ENCODE measurements at places on chromosomes 1 and 21. TPM values are rescaled to one million over a fixed set of nuclear protein-coding genes. Genes with fewer than 3 reads are reported as not detected.

DNA sequence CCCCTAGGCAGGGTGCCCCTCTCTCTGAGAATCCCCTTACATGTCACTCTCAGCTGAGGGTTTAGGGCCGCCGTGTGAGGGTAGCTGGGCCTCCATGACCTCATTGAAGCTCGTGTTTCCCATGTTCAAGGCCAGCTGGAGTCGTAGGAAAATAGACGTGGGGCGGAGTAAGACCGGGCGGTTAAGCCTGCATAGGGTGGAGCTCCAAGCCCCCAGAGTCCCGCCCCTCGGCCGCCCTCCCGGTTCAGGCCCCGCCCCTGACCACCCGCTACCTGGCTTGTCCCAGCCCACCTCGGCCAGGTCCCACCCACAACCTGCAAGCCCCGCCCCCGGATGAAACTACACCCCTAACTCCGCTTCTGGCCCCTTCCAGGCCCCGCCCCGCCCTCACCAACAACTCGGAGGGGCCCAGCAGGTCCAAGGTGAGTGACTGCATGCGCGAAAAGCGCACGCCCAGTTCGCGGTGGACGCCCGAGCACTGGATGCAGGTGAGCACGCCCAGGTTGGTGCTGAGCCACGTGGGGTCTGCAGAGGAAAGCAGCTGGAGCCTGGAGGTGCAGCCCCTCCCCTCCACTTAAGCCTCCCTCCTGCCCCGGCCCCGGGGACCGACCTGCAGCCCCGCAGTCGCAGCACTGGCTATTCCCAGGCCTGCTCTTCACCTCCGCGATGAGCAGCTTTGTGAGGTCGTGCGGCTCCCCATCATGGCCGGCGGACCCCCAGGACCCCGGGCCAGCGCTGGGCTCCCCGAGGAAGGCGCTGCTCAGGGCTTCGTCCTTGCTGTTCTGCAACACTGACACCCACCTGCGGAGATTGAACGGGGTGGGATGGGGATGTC lies 12.2 kb upstream of the TCEA3 start:
- no peak for DNase-seq

Gene ERG
- total RNA-seq, result not detected

Gene PLPP3
- total RNA-seq, result 0.12 TPM

DNA sequence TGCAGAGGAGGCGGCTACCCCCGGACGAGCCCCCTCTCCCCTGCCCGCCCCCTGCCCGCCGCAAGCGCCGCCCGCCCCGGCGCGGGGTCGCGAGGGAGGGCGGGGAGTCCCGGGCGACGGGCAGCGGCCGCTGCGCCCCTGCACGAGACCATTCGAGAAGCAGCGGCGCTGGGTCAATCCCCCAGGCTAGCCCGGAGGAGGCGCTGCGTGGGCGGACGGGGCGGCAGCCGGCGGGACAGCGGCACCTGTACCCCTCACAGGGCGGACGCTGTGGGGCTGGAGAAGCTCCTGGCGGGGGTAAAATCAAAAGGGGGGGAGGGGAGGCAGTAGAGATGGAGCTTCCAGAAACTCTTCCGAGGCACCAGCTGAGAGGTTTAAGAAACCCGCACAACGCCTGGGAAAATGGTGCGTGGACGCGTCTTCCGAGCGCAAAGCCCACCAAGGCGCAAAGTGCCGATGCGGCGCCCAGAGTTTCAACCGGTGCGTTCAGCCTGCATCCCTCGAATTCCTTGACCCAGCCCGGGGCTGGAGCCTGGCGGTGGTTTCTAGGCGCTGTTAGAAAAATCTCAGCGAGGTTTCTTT lies at the start of gene PLPPR5:
TSS of gene PLPPR5 (minus strand) at position 1 of the 582 bp plus-strand sequence. CDS start 190 bp downstream, outside the sequence.
- DNase-seq, result no peak

- DNase-seq, result no peak
Observed at GRCh38 chr1:217718873-217719272, 87.7 kb downstream of the SPATA17 start.

GRCh38 chr21:34808569-34809204 lies 139.9 kb downstream of the CLIC6 start:
- DNase-seq, result no peak

Gene KMO
- not detected for total RNA-seq

- DNase-seq, result no peak
Observed at GRCh38 chr1:109395602-109396512, 1.9 kb downstream of the SORT1 start.

GRCh38 chr1:230103306-230104173 lies 36.5 kb downstream of the GALNT2 start:
- peak; percentile 58 for DNase-seq

- no peak for DNase-seq
Observed at GRCh38 chr1:32937061-32937460, 27.5 kb downstream of the RNF19B start.

- no peak for DNase-seq
Observed at GRCh38 chr1:89051955-89052312, 13.1 kb downstream of the GBP1 start.

Gene PRAMEF15
- not detected for total RNA-seq

DNA sequence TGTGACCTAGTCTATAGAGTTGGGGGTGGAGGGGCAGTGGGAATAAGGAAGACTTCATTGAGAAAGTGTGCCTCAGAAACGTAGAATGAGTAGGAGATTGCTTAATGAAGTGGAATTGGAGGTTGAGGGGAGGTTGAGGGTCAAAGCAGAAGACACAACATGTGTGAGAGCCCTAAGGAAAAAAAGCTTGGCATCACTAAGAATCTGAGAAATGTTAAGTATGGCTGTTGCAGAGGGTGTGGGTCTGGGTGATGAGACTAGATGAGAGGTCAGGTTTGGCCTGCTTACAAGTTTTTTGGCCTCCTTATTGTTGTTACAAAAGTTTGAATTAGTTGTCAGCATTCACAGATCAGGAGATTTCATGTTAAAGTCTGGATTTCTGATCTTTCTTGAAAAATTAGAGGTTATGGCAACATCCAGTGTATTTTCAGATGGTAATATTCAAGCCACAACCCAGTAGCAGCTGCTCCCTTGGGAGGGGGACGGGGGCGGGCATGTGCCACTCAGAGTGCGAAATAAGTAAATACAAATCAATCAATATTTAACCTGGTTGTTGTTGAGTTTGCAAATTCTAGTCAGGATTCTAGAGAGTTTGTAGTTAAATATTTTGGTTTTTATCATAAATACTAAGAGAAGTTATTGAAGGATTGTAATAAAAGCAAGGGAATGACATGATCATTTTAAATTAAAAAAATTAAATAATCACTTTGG lies 4.3 kb downstream of the MAN1A2 start:
- DNase-seq, result no peak

DNA sequence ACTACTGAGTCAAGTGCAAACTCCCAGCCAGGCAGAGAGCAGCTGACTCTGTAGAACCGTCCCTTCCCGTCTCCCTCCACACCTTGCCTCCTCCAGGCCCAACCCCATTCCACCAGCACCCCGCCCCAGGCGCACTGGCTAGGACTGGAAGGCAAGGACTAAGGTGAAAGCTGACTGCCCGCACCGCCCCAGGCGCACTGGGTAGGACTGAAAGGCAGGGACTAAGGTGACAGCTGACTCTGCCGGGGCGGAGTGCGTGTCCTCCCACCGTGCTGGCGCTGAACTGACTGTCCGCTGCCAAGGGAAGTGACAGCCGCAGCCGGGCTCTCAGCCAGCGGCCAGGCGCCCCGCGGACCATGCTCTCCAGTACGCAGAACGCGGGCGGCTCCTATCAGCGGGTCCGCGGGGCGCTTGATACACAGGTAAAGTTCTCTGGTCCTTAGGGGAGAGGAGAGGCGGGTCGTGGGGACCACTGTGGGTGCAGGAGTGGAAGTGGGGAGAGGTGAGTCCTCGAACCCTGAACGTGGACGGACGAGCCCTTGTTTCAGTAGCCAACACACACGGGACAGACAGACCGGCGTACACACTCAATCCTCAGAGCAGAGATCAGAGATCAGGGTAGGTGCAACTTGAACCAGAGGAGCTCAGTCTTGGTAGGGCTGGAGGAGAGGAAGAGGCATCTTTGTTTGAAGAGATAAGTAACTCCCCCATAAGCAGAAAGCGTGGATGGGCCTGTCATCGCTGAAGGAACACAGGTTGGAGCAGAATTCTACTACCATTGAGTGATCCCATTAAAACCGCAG lies 58.0 kb downstream of the RBM11 start:
- no peak for DNase-seq

Gene TRIM17
- 2.2 TPM for total RNA-seq

GRCh38 chr1:47931395-47931794 lies 65.8 kb downstream of the TRABD2B start:
- DNase-seq, result no peak

DNA sequence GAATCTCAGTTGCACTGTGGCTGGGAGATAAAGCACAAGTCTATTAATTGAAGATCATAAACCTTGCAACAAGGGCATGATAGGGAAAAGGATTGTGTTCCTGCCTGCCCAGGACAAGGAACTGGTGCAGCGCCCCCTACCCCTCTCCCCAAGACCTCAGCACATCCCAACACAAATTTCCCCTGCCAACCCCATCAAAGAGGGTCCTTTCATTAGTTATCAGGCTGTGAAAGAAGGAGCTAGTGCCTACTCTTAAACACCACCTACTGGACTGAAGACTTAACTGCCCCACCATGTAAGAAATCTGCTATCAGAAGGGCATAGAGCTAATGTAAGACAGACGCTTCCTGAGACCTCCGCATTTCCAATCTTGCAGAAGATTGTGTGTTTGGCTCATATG lies 372.6 kb downstream of the AGBL4 start:
- DNase-seq, result no peak

Gene FAM78B
- total RNA-seq, result 0.47 TPM

DNA sequence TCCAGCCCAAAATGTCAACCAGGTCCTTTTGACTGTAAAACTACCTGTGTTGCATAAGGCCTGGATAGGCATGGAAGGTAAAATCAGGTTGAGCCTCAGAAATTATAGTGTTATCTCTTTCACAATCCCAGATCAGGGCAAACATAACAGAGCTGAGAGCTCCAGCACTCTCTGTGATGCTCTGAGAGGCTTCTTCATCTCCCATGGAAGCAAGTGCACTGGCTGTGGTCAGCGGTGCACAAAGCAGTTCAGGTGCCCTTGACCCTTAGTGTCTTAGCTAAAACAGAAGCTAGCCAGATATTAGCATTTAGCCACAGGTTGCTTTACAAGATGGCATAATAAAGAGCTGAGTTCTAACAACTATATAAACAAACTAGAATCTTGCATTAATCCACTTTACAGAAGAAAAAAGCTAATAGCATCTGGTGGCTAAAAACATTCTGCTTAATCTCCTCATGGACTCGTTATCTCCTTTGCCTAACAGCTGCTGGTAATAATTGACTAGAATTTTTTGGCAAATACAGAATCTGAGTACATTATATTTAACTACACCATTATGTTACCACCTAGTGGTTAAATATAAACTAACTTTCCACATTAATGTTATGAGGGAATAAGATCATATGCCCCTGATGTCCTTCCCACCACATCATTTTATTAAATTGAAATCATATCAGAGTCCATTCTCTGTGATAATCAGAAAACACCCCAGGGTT lies 25.6 kb upstream of the POGK start:
- DNase-seq, result no peak

DNA sequence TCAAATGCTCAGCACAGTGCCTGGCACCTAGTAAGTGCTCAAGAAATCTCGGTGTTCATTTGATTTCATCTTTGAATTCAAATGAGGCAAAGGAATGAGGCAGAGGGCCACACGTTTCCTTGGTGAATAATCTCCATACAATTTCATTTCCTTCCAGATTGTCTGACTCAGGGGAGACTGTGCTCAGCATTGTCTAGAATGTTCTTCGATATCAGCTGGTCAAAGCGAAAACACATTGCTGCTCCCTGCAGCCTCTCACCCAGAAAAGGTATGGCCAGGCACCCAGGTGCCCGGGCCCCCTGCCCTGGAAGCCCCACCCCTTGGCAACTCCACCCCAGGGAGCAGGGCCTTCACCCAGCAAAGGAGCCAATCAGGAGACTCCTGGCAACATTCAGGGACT lies 55.8 kb downstream of the FBXO2 start:
- no peak for DNase-seq

Gene OVAAL
- not detected for total RNA-seq

GRCh38 chr1:61079898-61080336 lies 2.4 kb upstream of the NFIA start:
- no peak for DNase-seq

DNA sequence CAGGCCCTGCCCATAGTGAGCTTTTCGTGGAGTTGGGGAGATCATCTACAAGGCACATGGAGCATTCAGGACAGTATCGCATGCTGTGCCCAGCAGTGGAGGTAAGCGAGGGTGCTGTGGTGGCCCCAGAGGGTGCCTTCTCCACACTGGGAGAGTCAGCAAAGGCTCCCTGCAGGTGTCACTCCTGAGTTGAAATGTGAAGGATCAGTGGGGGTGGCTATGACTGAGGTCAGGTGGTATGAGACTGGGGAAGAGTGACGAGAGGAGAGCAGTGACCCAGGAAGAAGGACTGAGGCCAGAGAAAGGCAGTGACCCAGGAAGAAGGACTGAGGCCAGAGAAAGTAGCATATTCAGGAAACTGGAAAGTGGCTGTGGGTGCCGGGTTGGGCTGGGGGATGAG lies 53.0 kb downstream of the SPAG17 start:
- no peak for DNase-seq

DNA sequence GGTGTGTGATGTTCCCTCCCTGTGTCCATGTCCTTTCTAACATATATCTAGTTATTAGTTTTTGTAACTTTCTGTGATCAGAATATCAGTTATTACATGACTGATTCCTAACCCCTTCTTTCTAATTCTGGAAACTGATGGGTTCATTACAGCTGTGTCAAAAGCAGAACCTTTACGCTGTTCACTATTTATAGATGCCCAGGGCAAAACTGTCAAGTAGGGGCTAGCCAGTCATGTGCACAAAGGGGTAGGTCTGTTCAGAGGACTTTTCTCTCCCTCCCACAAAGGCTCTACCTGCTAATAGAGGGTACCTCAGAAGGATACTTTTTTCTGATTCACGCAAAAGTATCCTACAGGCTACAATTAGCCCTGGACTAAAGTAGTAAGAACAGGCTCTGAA lies 79.2 kb downstream of the NRDC start:
- no peak for DNase-seq

Gene CLEC20A
- not detected for total RNA-seq

Gene LAX1
- 7.2 TPM for total RNA-seq

DNA sequence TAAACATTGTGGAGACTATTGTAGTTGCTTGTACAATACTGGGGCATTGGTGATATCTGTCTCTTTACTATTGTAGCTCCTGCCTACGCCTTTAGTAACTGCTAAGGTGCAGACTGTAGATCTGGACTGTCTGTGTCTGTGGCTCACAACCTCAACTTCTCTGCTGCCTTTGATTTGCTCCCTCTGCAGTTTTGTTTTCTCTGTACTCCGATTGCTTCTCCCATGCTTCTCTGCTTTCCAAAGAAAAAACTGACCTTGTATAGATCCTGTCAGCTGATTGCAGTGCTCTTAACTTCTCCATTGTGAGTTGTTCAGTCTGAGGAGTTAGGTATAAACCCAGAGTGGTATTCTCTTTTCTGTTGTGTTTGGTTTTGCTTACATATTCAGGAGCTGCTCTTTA lies 15.3 kb downstream of the MAGI3 start:
- DNase-seq, result no peak
